D341Med (cell line): ENCODE measurements at places on chromosomes 1 and 21.

DNA sequence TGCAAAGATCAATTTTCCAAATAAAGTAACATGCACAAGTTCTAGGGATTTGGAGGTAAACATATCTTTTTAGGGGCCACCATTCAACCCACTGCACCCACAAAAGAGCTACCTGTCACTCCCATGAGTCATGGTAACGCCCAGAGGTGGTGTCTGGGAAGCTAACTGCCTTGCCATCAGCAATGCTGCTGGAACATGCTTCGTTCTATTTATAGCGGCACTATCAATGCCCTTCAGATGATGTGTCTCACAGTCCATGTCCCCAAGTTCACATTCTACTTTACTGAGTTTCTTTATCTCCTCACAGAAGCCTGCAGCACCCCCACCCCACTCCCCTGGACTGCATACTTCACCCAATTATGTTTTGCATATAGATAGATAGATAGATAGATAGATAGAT, 95.4 kb downstream of the LPAR3 start:
- DNase-seq: no peak

- DNase-seq: no peak
These were observed 21.5 kb upstream of the ARHGAP29 start for GRCh38 chr1:94258873-94259331.

GRCh38 chr1:118396829-118397495, 211.9 kb upstream of the SPAG17 start:
- no peak for DNase-seq

GRCh38 chr1:56404066-56404465, 175.3 kb downstream of the PLPP3 start:
- no peak for DNase-seq

- DNase-seq: no peak
These were observed 51.5 kb upstream of the GCLM start for GRCh38 chr1:93960641-93961147.

DNA sequence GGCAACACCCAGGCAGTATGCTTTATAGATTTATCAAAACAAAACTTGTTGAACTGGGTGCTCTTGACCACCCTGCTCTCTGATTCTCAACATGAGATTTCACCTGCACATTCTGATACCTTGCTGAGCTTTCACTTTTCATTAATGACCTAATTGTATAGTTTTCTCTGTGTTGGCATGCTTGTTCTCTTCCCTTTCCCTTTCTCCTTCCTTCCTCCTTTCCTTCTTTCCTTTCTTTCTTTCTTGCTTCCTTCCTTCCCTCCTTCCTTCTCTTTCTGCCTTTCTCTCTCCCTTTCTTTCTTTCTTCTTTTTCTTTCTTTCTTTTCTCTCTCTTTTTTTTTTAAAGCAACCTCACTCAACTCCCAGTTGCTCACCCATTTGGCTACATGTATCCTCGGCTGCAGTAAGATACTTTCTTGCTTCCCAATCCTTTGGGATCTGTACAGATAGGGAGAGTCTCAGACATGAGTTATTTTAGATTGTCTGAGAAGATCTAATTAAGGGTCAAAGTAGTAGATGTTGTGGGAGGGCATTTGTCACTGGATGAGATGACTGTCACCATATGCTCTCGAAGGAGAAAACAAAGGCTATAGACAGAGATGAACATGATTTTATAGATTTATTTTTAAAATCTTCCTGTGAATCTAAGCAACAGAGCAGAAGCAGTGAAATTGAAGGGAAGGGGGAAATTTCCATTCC, 458.0 kb downstream of the USP25 start:
- no peak for DNase-seq

DNA sequence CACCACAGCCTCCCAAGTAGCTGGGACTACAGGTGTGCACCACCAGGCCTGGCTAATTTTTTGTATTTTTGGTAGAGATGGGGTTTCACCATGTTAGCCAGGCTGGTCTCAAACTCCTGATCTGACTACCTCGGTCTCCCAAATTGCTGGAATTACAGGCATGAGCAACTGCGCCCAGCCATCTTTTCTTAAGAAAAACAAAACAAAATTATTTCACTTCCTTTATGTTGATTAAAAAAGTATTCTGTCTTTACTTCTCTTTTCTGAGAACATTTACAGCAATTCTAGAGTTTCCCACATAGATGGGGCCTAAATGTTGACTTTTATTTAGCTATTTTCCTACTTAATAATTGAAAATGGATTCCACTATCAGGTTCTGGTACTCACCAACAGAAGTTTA, 17.3 kb upstream of the TMEM183A start:
- no peak for DNase-seq
